Activated naive CD8-positive, alpha-beta T cell treated with anti-CD3 and anti-CD28 coated beads, Interleukin-2, amount 50 U/mL, for 16 hours (primary cell): ENCODE measurements at places on chromosomes 1 and 21.

GRCh38 chr21:38487901-38488639 is 10.2 kb downstream of the ERG start:
- DNase-seq, result no peak

- DNase-seq, result no peak
Observed at GRCh38 chr1:203410182-203410900, 59.4 kb upstream of the FMOD start.

- DNase-seq, result no peak
Observed at GRCh38 chr1:246182149-246182851, 324.8 kb downstream of the SMYD3 start.

- DNase-seq, result no peak
Observed at GRCh38 chr1:37096523-37096922, 62.2 kb upstream of the GRIK3 start.

DNA sequence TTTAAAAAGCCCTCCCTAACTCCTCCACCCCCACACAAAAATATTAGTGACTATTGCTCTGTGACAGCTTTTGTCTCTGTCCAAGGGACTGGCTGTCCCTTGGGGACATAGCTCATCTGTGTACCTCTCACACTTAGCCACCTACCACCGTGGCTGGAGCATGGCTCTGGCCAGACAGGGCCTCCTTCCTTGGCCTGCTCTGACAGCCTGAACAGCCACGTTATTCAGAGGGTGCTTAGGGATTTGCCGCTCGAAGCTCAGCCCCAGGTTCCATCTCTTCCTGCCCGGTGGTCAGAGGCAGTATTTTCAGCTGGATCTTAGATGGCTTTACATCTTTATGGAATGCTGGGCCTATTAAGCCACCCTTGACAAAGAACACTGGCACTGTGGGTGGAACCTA is 6.1 kb upstream of the CELSR2 start:
- DNase-seq, result no peak

GRCh38 chr1:30042438-30043147 is 680.8 kb downstream of the MATN1 start:
- DNase-seq, result no peak
